ENCODE measurements at places on chromosomes 1 and 21.

DNA sequence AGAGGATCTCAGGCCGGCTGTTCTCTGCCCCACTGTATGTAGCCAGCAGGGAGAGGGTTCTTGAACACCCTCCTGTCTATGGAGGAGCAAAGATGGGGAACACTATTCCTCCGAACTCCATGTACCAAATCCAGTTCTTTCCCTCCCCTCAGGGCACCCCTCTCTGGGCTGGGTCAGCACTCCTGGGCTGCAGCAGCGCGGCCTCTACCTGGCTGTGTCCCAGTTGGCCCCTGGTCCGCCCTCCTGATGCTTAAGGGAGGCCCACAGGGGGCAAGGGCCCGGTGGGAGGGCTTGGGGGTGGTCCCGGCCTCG lies 471 bp upstream of the ADPRS start:
- DNase-seq: no peak

- DNase-seq: no peak
Measured at GRCh38 chr1:194062526-194062925, 876.1 kb upstream of the B3GALT2 start.

GRCh38 chr1:2300004-2300771 lies 72.1 kb downstream of the SKI start:
- DNase-seq: no peak

- DNase-seq: no peak
Measured at GRCh38 chr1:185295091-185295490, 22.0 kb downstream of the IVNS1ABP start.

GRCh38 chr1:102776071-102776470 lies 332.3 kb downstream of the COL11A1 start:
- no peak for DNase-seq

DNA sequence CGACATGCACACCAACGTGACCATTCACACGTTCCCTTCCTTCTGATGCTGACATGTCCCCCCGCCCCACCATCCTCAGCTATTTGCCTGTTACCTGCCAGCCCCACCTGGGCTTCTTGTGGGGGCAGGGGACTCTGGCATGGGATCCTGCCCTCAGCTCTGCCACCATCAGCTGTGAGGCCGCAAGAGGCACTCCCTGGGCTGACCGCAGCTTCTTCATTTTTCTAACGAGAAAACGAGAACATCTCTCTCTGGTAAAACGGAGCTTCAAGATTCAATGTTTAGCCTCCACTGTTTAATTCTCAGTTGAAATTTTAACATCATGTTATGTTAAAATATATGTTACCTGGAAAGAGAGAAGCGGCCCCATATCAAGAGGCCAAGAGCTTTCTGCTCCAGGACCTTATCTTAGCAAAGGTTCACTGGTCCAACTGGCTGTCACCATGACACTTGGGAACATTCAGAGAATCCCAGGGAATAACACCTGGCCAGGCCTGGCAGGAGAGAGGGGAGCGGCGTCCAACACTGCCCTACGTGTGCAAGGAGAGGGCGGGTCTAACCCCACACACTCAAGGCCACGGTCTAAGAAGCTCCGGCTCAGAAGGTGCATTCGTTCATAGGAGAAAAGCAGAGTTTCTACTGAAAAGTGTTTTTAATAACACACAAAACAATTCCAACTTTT lies 51.3 kb downstream of the HLCS start:
- DNase-seq: no peak

DNA sequence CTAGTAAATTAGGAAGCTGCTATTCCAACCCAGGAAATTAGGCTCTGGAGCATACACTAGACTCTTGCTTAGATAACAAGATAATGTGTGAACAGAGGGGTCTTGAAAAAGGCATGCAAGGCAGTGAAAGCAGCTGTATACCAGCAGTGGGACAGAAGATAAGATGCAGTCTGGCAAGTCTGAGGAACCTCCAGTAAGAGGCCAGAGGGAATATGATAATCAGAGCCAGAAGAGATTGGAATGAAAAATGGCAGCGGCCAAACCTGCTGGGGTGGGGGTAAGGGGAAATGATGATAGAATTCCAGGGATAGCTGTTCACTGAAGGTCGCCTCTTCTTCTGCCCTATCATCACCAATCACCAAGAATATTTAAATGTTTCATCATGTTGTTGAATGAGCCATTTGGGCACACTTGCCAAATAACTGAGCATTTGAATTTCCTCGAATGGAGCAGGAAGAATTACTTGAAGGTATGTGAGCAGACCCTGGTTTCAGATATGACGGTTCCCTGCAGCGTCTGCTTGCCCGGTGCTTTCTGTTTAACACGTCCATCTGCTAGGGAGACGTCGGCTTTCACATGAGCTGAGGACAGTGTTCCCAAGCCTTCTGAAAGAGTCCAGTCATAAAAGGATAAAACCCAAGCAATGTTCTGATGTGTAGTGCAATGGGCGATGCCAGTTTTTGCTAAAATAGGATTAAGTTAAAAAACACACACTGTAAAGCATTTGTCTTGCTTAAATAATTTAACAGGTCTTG lies 173.3 kb downstream of the RWDD3 start:
- DNase-seq: no peak

DNA sequence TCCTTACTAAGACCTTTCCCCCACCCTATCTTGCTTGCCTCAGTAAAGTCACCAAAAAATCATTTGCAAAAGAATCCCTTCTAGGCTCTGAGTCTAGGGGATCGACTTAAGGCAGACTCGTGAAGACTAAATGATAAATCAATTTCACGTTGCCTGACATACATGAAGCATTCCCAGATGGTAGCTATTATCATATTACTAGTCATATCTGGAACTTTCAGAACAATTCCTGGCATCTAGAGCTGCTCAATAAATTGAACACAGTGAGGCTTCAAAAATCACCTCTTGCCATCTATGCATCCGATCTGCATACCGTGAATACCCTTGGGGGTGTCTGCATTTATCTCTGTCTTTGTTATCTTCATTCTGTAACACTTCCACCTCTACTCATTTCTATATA lies 49.6 kb upstream of the DAB1 start:
- DNase-seq: no peak

DNA sequence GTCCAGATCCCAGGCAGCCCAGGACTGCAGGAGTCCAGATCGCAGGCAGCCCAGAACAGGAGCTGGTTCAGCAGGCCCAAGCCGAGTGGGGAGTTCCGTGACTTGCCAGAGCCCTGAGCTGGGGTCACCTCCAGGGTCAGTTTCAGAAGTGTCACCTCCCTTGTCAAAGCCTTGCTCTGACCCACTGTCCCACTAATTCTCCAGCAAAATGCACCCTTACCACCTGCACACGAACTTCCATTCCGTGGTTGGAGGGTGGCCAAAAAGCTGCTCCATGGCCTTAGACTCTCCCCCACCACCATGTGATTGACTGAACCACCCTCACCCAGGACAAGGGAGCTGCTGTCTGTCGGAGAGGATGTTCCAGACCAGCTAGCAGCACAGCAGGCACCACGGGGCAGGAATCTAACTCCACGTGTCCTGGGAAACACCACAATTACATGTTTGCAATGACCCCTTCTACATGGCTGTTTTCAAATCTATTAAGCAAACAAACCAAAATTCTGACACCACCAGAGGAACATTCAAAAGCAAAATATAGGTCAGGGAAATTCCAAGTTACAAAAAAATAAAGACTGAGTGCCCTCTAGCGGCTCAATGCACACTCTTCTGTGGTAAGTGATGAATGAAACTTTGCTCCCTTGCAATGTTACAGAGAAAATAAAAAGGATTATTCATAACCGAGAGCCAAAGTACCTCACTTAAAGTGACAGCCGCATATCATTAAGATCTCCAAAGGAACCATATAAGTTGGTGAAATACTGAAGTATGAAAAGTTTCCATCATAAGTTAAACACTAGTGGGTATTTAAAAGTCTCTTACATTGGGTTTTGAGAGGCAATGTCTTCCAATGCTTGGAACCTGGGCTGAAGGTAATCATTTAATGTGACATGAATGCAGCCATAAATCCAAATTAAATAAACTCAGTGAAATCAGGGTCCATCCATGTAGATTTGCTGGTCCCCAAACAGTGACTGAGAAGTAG lies 76.3 kb downstream of the NPHP4 start:
- DNase-seq: peak; percentile 57
